Pancreas (tissue), 10 donors: ENCODE measurements at places on chromosomes 6 and 20. TPM values are rescaled to one million over a fixed set of nuclear protein-coding genes. Genes with fewer than 3 reads are reported as not detected.

SLC26A8 gene
- total RNA-seq: not detected

DNA sequence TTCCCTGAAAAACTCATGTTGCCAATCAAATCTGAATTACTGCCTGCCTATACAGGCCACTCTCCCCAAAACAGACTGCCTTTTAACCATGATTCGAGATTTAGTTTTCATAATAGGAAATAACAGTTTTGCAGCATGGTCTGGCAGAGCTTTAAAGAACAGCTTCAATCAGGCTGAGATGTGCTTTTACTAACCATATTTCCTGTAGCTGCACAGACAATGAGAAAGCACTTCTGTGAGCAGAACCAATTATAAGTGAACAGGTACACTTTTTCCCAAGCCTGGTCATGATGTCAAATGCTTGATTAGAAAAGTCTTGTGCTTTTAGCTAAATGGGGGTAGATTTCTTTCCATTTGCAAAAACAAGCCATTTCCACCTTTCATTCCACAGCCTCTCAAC lies 108.2 kb downstream of the THEMIS start:
- DNase-seq: no peak

- no peak for DNase-seq
These were observed 18.1 kb upstream of the ATRN start for GRCh38 chr20:3452690-3453089.

GRCh38 chr20:7859356-7859802 lies 80.9 kb downstream of the HAO1 start:
- no peak for DNase-seq
